Gastroesophageal sphincter (tissue), 4 donors: ENCODE measurements at places on chromosomes 11 and 22. TPM values are rescaled to one million over a fixed set of nuclear protein-coding genes. Genes with fewer than 3 reads are reported as not detected.

Gene MEI1
- total RNA-seq = not detected

Gene TEX54
- not detected for total RNA-seq

Gene NUP50
- 29.8 TPM for total RNA-seq

Gene OR10AG1
- not detected for total RNA-seq

Gene NAV2
- total RNA-seq = 57.1 TPM

Gene TRPT1
- 46.8 TPM for total RNA-seq

Gene RAB39A
- 0.31 TPM for total RNA-seq

Gene DDX25
- total RNA-seq = not detected

Gene JHY
- 8.1 TPM for total RNA-seq

Gene GNG3
- not detected for total RNA-seq

Gene FAM83F
- total RNA-seq = 1.1 TPM

Gene RBFOX2
- 190 TPM for total RNA-seq

Gene ALKBH8
- 10.5 TPM for total RNA-seq

Gene BTG4
- total RNA-seq = not detected

Gene EMID1
- 0.31 TPM for total RNA-seq

Gene CCDC82
- total RNA-seq = 28.9 TPM

Gene ARHGEF17
- 78.9 TPM for total RNA-seq

Gene POU2AF1
- total RNA-seq = not detected

Gene HARBI1
- 2.9 TPM for total RNA-seq
